Activated naive CD4-positive, alpha-beta T cell treated with anti-CD3 and anti-CD28 coated beads, Interleukin-2, amount 50 U/mL, for 72 hours (primary cell): ENCODE measurements at places on chromosomes 1 and 21. TPM values are rescaled to one million over a fixed set of nuclear protein-coding genes. Genes with fewer than 3 reads are reported as not detected.

Gene APCS
- not detected for total RNA-seq

Gene CLEC20A
- not detected for total RNA-seq

Gene DSCAM
- total RNA-seq: not detected

Gene E2F2
- 23.2 TPM for total RNA-seq
